ENCODE measurements at places on chromosomes 5 and 9.

- no peak for DNase-seq
Observed at GRCh38 chr5:102937894-102938293, 182.0 kb downstream of the GIN1 start.

DNA sequence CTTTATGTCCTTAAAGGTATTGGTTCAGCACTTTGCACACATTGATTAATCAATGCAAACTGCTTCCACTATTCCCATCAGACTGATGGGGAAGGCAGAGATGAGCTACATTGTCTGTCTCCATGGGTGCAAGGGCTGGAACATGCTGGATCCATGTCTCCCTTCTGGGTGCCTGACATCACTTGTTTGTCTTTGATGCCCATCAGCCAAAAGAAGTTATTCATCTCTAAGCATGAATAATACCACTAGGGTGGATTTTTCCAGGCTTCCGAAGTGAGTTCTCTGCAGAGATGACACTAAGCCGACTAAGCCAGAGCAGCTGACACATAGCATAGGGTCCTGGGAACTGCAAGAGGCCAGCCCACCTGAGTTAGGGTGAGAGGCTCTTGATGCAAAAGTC lies 8.7 kb downstream of the FGF1 start:
- no peak for DNase-seq

DNA sequence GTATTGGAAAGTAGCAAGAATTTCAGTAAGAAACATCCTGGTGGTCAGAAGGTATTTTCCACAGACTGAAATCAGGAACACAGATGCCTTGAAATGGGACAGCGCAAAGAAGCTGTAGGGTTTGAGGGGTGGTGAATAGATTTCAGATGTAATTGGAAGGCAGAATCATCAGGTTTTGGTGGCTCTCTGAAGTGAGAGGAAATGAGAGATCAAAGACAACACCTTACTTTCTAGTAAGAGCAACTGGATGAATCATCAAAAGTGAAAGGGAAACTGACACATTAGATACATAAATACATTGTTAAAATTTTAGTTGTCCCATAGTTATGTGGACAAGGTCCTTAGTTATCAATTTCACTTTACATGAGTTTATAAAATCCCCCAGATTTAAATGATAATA lies 188.2 kb upstream of the SLC27A6 start:
- DNase-seq: no peak

DNA sequence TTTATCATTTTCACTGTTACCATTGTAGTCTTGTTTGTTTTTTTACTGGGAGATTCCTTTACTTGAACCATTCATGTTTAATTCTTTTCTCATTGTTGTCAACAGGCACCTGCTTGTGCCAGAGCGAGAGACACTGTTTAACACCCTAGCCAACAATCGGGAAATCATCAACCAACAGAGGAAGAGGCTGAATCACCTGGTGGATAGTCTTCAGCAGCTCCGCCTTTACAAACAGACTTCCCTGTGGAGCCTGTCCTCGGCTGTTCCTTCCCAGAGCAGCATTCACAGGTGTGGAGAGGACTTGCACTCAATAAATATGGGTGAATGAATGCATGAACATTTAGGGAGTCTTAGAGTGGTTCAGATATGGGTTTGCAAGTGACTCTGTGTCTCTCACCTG lies 37.5 kb downstream of the NUP214 start:
- DNase-seq: no peak

DNA sequence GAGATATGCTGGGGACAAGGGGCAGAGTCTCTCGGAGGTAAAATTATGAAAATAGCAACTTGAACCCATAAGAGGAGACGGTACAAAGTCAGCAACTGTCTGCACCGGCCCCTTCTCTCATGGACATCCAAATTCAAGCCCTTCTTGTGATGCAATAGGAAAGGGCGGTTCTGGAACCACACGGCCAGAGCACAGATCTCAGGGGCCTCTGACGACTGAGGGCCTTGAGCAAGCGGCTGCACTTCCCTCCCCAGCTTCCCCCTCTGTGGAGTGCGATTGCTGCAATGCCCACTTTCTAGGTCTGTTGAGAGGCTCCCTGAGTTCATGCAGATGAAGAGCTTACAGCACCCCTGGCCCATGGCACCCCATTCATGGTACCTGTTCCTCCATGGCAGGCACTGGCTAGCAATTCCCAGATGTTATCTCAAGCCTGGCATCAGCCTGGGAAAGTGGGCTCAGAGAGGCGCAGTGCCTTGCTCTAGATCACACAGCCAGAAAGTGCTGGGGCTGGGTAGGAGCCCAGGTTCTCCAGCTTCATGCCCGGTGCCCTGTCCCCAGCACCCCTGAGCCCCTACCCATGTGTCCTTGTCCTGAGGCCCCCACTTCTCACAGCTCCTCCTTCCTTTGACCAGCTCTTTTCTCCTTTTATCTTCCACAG lies 17.7 kb upstream of the CPLX2 start:
- no peak for DNase-seq

DNA sequence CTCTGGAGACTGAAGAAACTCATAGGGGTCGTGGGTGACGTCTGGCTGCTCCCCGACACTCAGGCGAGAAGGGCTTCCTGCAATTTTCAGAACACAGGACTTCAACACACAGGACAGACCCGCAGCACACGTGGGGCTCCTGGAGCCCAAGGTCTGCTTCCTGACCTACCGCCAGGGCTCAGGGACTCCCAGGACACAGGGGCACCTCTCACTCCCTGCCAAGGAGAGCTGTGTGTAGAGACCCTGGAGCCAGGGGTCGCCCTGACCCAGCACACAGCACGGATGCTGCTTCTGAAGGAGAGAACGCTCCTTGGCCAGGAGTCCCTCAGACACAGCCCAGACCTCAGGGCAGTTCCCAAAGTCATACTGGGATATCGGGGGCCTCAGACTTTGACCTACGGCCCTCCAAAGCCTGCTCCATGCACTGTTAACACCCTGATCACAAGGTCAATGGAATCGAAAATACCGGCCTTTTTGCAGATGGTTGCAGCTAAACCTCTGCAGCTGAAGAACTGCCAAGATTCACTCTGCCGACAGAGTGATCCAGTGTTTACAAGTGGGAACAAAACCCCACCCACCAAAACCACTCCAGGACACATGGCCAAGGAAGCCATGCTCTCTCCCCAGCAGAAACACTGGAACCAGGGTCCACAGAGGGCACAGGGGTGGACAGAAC lies 13.8 kb upstream of the ZDHHC11 start:
- no peak for DNase-seq

DNA sequence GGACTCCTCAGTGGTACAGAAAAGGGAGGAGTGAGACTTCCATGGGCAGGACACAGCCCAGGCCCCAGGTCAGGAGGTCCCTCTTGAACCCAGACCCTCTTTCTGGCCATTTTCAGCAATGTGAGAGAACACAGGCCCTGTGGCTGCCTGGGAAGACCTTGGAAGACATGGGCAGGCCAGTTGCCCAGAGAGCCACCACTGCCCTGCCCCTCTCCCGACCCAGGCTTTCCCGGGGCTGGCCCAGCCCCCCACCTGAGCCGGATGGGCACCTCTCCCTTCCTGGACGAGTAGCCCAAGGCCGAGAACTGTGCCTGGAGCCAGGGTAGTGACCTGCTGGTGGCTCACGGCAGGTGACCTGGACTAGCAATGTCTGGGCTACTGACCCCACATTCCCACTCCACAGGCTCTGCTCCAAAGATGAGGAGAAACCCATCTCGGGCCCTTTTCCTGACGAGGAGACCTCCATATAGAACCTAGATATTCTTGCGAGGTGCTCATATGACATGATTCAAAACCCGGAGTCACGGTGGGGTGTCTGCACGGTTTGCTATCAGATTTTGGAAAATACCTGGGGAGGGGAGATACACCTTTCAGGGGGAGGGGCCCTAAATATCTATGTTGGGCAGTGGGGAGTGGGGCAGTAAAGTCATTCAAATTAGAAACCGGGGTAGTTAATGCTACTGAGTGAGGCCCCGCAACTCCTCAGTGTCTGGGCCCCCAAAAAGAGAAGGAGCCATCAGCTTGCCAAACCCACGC lies 59.4 kb downstream of the ZNF354C start:
- no peak for DNase-seq

DNA sequence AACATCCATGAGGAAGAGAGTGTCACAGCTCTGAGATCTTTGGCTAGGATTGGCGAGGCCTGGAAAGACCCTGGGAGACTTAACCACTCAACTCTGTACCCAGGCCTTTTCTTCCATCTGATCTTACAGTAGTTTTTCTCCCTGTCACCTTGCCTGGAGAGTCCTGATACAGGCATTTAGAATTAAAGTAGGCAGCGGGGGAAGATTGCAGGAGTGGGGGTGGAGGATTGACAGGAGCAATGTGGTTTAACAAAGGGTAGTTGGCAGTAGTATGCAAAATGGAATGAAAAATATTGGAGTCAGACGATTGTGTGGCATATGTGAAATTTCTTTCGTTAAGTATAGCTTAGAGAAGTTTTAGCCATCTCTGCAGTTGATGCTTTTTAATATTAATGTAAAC lies 16.9 kb downstream of the TMEFF1 start:
- DNase-seq: no peak

- DNase-seq: no peak
Observed at GRCh38 chr9:121975801-121976277, 117.3 kb downstream of the TTLL11 start.

DNA sequence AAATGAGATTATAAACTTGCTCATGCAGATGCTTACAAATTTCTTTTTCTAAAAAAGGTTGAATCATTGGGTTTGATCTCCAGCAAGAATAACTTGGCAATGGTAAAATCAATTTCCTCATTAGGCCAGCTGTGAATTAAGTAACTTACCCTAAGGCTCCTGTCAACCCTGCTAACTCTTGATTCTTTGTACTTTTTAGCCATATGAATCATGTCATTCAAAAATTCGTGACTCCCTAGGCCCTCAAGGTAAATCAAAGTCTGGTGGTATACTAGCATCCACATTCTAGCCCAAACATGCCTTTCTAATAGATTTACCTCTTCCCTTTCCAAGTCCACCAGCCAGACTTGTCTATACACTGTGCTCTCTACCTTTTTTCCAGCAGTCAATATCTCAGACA lies 420.8 kb upstream of the BRINP1 start:
- DNase-seq: no peak

GRCh38 chr5:85906460-85906859 lies 711.3 kb upstream of the COX7C start:
- no peak for DNase-seq

DNA sequence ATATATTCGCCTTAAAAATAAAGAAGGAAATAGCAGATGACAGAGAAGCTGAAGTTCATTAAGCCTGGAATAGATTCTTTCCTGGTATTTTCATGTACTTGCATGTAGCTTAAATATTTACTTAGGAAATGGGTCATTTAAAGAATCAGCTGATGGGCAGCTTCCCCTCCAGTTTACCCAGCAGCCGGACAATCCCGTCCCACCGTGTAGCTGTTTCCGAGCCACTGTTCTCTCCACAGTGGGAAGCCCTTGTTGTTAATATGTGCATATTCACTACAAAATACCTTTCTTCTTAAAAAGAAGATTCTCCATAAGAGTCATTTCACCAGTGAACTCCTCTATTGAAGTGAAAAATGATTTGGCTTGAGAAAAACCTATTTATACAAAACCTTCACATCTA lies 187.0 kb downstream of the FANCC start:
- DNase-seq: no peak

GRCh38 chr5:112401924-112402323 lies 17.2 kb downstream of the EPB41L4A start:
- no peak for DNase-seq

- no peak for DNase-seq
Observed at GRCh38 chr5:153632748-153633290, 142.3 kb downstream of the GRIA1 start.

DNA sequence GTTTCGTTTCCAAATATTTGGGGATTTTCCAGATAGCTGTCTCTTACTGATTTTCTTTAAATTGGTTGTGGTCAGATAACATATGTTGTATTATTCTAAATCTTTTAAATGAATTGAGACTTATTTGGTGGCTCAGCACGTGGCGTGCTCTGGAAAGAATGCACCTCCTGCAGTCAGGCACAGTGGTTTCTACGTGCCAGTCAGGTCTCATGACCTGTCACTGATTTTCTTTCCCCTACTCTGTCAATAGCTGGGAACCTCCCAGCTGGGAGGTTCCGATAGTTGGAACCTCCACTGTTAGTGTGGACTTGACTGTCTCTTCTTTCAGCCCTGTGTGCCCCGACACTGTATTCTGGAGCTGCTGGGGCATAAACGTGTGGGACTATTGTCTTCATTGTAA lies 27.6 kb downstream of the TRIP13 start:
- no peak for DNase-seq

DNA sequence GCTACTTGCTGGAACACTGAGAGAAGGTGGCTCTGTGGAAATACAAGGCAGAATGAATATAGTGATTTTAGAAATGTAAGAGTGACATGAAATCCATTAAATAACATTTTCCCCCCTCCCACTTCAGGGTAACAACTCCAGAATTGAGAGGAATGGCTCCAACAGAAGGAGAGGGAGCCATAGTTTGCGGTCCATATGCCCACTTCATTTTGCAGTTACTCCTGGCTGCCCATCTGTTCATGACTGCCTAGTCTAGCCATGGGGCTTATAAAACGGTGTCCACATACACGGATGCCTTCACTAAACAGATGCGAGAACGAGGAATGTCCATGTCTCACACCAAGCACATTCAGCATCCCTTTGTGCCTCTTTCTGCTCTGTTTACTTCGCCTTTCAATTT lies 186.7 kb downstream of the TMEM38B start:
- no peak for DNase-seq

- no peak for DNase-seq
Observed at GRCh38 chr5:156764176-156764971, 85.7 kb upstream of the PPP1R2B start.

- no peak for DNase-seq
Observed at GRCh38 chr9:7315746-7316145, 483.8 kb downstream of the DMAC1 start.

GRCh38 chr9:123119566-123119965 lies 86.1 kb downstream of the GPR21 start:
- DNase-seq: no peak

GRCh38 chr5:88732181-88732633 lies 150.8 kb downstream of the MEF2C start:
- no peak for DNase-seq

DNA sequence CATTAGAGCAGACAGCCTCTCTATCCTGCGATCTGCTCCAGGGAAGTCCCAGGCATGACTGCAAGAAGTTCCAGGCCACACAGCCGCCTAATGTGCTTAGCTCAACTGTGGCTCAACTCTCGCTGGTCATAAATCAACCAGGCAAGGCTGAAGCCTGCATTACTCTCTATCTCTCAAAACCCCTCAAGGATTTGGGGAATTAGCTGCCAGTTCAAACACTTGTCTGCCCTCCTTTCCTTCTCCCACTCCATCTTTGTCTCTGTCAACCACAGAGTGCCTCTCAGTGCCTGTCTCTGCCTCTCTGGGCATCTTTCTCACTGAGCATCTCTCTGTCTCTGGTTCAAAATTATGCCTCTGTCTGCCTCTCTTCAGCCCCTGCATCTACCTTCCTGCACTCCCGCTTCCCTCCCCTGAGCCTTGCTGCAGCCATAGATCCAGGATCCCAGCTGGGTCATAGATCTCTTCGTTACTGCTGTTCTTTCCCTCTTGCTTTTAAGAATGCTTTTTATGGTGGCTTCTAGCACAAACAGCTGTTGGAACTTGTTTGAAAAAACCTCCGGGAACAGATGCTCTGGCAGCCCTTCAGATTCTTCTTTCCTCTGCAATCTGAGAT lies 27.9 kb upstream of the GALNT10 start:
- DNase-seq: no peak
